ENCODE measurements at places on chromosomes 5 and 9.
A peak's percentile ranks its signal among the peaks of the same experiment; 100 is the strongest.

- no peak for DNase-seq
Measured at GRCh38 chr5:175003531-175003930, 279.1 kb downstream of the MSX2 start.

DNA sequence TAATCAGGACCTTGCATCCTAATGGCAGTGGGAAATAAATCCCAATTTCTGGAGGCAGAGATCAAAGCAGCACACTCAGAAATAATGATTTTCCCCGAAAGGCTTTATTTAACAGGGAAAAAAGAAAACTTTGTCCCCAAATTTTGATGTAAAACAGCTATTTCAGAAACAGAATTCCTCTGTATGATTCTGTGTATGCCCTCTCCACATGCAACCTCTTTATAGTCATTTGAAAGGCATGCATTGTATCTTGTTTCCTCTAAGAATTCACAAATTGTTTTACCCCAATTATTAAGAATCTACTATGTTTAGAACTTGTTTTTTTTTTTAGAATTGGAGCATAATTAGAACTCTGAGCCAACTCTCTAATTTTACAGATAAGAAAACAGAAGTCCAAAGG is 2.7 kb upstream of the PTAR1 start:
- no peak for DNase-seq

DNA sequence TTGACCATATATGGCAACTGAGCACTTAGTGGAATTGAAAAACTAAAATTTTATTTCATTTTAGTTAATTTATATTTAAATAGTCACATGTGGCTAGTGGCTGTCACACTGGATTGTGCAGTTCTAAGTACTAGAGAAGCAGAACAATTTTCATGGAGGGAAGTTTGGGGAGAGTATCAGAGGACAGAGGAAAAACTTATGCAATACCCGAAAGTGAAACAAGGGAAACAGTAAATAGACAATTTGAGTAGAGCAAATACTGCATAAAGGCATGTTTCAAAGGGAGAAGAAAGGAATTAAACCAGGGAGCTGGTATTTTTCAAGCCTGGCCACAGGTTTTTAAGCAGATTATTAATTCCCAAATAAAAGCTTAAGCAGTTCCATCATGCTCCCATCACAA is 590.5 kb upstream of the RORB start:
- DNase-seq = no peak

DNA sequence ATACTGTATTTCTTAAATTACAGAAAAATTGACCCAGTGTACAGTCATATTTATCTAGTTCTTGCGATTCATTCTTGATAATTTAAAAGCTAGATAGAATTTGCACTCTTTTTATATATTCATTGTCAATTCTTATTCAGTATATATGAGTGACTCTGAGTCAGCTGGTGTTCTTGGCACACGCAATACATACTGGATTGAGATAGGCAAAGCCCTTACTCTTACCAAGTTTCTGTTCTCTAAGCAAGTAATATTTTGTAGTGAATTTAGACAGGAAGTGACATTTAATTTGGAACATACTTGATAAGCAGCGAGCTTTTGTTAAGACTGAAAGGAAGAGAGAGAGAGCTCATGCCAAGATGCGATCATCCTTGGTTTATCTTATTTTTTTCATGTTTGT is 57.7 kb downstream of the GPBP1 start:
- no peak for DNase-seq

DNA sequence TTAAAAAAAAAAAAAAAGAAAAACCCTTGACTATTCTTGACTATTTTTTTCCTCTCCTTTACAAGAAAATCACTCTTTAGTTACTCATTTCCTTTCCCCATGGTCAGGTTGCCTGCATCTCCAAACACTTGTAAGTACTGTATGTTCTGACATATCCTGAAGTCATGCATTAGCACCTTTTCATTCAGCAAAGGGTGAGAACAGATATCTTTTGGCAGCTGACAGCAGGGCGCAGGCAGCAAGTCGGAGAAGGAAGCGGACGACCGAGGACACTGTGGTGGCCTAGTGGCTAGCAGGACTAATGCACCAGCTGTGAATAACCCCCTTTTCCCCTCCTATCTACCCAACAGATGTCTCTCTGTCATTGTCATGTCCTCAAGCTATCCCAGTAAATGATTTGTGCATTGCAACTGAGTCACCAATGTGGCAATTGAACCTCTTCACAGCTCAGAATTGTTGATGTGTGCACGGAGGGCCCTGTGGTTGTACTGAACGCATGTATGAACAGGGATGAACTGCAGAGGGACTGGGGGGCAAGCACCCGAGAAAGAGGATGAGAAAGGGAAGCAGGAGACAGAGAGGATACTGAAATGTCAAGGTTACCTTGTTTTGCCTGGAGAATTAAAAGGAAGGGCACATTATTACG is 996.0 kb upstream of the ARRDC3 start:
- no peak for DNase-seq

DNA sequence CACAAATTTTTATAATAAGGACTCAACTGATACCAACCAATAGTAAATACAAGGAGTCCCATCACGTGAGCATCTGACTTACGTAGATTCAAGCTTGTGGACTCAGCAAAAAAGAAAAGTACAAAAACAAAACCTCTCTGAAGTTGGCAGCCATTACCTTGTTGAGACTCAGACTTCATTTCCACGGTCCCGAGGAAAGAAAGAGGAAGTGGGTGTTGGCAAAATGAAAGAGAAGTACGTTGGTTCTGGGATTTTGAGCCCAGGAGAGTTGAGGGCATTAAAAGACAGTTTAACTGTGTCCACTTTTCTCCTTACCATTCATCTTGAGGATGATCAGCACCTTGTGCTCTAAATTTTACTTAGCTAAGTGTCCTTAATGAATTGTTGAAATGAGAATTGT is 26.7 kb downstream of the NCBP1 start:
- no peak for DNase-seq

- DNase-seq = no peak
Measured at GRCh38 chr9:38339087-38339486, 53.4 kb upstream of the ALDH1B1 start.

GRCh38 chr9:94741866-94742265 is 15.4 kb downstream of the AOPEP start:
- no peak for DNase-seq

GRCh38 chr9:92727716-92728700 is 36.6 kb downstream of the BICD2 start:
- no peak for DNase-seq

GRCh38 chr9:136687721-136688223 is 515 bp upstream of the AGPAT2 start:
- DNase-seq = peak; percentile 61

DNA sequence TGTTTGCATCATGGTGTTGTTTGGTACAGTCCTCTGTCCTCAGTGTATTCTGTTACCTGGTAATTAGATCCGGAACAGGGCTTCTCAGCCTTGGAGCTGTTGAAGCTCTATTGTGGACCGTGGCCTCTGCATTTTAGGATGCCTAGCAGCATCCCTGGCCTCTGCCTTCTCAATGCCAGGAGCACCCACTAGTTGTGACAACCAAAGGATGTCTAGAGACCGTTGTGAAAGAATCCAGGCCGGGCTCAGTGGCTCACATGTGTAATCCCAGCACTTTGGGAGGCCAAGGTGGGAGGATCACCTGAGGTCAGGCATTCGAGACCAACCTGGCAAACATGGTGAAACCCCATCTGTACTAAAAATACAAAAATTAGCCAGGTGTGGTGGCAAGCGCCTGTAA is 159.6 kb downstream of the CACNA1B start:
- no peak for DNase-seq

- no peak for DNase-seq
Measured at GRCh38 chr5:44814761-44815160, 6.0 kb downstream of the MRPS30 start.

DNA sequence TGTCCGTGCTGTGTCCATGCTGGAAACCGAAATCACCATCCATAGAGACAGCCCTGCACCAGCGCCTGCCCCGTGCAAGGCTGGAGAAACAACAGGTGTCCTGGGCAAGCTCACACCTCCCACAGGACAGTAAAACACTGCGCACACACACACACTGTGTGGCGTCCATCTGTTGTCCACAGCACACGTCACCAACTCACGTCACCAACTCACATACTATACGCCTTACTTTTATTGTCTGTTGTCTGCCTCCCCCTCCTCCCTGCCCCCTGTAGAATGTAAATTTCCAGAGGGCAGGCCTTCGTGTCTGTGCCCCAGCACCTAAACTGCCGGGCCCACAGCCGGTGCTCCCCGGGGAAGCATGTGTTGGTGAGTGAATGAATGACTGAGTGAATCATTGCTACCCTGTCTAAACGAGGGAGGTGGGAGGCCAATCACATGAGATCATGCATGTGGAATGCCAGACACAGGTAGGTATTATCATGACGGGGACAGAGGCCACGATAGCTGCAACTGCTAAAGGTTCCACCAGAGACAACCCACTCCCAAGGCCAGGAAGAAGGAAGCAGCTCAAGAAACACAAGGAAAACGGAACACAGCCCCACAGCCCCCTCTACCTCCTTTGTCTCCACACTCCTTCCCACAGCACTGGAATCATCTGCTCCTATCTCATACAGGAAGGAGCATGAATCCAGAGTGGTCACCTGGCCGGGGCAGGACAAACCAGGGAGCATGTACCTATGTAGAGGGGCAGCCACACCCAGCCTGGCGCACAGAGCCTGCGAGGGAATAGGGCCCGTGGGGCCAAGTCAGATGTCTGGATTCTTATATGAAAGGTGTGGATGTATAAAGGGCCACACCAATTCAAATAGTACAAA is 41.9 kb downstream of the STK10 start:
- DNase-seq = no peak

GRCh38 chr5:162543437-162543836 is 475.9 kb downstream of the GABRG2 start:
- DNase-seq = no peak

GRCh38 chr5:59328709-59329296 is 564.7 kb downstream of the PDE4D start:
- DNase-seq = peak; percentile 45

Measured in LoVo (cell line).